CD4-positive, alpha-beta T cell treated with Interleukin-2 at 100 ng/mL for 4 hours (primary cell): ENCODE measurements at places on chromosomes 3 and 15.

DNA sequence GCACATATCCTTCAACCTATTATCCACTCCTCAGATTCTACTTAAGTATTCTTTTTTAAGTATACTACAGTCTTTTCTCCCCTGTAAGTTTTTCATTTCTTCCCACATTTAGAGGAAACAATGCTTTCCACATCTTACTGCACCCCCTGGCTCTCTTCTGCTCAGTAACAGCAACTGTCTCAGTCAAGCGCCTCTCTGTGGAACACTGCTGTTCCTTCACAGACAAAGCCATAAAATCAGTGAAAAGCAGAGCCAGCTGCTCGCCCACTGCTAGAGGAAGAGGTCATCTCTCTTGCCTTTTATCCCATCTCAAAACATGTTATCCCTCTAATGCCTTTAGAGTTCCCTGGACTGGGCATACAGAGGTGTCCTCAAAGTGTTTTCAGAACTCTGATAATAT is 24.8 kb downstream of the SERP1 start:
- no peak for DNase-seq

GRCh38 chr3:10377148-10377725 is 56.3 kb upstream of the SEC13 start:
- no peak for DNase-seq

DNA sequence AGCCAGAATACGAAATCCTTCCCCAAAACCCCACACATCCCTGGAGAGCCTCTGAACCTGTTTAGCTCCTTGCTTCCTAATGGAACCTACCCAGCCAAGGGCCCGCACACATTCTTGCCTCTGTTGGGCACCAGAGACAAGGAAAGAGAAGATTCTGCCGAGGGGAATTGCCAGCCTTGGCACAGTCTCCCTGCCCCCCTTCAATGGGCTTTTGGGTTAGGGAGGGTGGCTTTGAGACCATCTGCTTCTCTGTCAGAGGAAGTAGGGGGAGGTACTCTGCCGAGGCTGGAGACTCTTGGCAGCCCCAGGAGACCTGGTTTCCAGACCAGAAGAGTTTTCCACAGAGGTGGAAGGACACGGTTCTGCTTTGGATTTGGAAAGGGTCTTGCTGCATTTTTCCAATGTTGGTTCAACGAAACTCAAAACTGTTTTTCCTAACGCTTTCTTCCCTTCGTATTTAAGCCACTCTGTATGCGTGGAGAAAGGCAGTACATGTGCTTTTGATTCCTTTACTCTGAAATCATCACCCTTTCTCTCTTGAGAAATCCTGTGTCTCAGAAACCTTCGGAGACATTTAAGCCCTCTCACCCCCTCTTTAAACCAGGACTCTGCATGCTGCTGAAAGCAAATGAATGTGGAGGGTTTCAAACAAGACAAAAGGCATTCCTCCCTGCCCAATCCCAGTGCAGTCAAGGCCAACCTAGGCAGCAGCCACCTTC is 78.8 kb upstream of the PRR23C start:
- no peak for DNase-seq

GRCh38 chr3:149231871-149232270 is 10.2 kb upstream of the CP start:
- no peak for DNase-seq

- peak; percentile 7 for DNase-seq
Observed at GRCh38 chr15:69666921-69667811, 214.5 kb downstream of the RPLP1 start.

- no peak for DNase-seq
Observed at GRCh38 chr15:95559875-95560394, 770.6 kb upstream of the NR2F2 start.

DNA sequence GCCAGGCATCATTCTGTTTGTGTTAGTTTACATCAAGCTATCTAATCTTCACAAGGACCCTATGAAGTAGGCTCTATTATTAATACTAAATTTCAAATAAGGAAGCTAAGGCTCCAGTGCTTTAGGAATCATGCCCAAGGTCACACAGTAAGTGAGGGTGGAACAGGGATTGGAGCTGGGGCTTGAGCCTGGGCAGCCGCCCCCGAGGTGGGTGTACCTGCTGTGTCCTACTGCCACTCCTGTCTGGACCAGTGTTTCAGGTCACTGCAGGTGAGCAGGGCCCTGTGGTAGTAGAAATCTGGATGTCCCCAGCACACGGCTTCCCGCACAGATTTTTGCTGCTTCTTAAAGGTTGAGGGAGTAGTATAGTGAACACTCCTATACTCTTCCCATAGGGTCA is 6.5 kb downstream of the KLF13 start:
- DNase-seq: no peak

DNA sequence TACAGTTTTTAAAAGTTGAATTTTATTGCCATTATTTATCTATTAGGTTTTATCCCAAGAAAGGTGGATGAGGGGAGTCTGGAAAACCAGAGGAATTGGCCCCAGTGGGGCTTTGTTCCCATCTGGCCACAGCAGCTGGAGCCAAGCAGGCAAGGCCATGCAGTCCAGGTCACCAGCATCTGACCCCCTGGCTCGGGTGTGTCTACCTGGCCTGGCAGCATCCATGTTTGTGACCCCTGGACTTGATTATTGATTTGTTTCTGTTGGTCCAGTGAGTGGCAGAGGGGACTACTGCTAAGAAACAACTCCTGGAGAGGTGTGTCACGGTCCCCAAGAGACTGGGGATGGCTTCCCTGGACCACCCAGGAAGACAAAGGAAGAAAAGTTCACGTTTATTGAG is 111.1 kb downstream of the NUP210 start:
- no peak for DNase-seq

GRCh38 chr3:143200001-143200924 is 80.7 kb downstream of the CHST2 start:
- no peak for DNase-seq

DNA sequence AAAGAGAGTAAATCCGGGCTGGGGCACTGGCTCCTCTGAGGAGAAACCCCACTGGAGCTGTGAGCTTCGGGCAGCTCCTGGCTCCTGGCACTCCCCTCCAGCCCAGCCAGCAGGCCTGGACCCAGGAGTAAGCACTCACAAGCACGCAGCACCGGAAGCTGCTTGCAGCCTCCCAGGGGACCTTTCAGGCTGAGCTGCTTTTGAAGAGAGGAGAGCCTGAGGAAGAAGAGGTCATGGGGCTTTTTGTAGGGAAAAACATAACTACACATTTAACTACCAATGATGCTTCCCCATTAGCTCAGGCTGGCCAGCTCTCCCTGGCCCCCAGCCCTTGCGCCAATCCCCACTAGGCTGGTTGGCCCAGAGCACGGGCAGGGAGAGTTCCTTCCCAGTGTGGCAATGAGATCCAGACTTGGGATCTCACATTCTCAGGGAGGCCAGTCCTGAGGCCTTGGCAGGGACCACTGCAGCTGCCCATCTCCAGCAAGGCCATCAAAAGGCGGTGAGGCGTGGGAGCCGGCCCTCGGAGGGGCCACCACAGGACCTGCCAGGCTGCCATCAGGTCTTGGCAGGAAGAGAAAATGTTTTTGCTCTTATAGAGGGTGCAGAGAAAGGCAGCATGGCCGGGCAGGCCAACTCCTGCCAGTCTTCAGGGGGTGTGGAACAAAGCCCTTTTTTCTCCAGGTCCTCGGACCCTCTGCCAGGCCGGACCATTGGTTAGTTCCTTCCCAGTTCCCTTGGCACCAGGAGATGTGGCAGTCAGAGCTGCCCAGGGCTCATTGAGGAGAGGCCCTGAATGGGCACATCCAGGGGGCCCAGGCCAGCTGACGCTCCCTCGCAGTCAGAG is 41.5 kb upstream of the MFGE8 start:
- no peak for DNase-seq

- no peak for DNase-seq
Observed at GRCh38 chr3:89227218-89227617, 119.8 kb downstream of the EPHA3 start.

- no peak for DNase-seq
Observed at GRCh38 chr3:117018655-117019054, 309.1 kb downstream of the TUSC7 start.

- no peak for DNase-seq
Observed at GRCh38 chr15:29925227-29926082, 103.2 kb upstream of the TJP1 start.

DNA sequence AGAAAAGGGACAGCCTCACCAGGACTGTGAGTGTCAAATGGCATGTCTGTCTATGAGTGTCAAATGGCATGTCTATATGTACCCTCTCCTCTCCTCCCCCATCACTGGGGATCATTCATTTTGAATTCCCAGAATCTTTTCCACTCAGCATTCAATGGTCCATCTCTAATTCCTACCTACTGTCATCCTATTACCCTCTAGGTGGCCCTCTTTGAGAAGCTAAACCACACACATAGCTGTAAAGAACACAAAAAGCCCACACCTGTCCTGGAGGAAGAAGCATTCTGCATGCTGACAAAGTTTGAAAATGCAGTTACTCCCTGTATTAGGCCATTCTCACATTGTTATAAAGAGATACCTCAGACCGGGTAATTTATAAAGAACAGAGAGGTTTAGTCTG is 46.2 kb upstream of the PYDC2 start:
- DNase-seq: no peak

- no peak for DNase-seq
Observed at GRCh38 chr3:113228498-113229286, 17.3 kb downstream of the BOC start.

DNA sequence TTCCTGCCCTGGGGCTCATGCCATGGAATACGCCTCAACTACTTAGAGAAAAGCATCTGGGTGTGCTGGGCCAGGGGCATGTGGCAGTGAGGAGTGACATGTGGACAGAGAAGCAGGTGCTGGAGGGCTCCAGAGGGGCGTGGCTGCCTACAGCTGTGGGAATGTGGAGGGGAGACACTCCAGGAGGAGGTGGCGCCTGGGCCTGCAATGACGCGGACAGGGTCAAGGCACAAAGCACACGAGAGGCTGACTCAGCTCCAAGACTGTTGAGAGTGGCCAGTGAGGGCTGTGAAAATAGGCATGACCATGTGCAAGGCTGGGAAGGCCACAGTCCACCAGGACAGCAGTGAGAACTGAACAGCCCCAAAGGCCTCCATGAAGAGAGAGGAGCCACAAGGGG is 48.5 kb downstream of the PTH1R start:
- no peak for DNase-seq
